ENCODE measurements at places on chromosomes 2 and 18.

DNA sequence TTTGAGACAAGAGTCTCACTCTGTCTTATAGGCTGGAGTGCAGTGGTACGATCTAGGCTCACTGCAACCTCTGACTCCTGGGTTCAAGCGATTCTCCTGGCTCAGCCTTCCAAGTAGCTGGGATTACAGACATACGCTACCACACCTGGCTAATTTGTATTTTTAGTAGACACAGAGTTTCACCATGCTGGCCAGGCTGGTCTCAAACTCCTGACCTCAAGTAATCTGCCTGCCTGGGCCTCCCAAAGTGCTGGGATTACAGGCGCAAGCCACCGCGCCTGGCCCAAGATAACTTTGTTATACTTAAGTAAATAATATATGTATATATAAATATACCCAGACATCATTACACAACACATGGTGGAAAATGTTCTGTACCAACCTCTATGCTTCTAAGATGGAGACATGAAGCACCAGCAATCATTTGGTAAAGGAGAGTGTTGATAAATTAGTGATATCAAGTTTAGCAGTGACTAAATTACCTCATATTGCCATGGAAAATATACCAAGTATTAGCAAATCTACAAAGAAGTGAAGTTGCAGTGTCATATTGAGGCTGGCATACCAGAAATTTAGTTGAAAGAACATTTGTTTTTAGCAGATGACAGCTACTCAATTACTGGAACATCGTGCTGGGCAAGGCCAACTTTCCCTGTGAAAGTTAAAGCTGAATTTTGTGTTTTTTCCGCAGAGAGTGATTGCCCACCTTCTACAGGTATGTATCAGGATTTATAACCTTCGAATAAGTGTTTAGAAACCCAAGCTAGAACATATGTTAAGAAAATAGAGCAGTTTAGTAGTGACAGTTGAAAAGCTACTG lies 177.7 kb downstream of the MYCN start:
- no peak for DNase-seq

DNA sequence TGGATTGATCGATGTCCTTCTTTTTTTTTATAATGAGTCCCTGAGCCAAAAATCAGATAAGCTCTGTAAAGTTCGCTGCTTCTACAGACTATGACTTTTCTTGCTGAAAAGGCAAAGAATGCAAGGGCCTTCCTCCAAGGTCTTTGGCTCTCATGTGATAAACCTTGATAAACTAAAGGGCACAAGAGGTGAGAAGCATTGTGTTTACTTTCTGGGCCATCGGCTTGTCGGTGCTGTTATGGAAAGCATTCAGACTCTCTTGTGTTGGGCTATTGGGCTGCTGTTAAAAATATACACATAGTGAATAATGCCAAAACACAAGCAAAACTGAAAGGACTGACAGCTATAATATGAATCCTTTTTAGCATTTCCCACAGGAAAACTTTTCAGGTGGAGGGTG lies 472.4 kb upstream of the SPHKAP start:
- no peak for DNase-seq

GRCh38 chr18:26703170-26703930 lies 155.0 kb upstream of the KCTD1 start:
- DNase-seq: no peak

- DNase-seq: no peak
These were observed 248.5 kb upstream of the RND3 start for GRCh38 chr2:150735894-150736498.

DNA sequence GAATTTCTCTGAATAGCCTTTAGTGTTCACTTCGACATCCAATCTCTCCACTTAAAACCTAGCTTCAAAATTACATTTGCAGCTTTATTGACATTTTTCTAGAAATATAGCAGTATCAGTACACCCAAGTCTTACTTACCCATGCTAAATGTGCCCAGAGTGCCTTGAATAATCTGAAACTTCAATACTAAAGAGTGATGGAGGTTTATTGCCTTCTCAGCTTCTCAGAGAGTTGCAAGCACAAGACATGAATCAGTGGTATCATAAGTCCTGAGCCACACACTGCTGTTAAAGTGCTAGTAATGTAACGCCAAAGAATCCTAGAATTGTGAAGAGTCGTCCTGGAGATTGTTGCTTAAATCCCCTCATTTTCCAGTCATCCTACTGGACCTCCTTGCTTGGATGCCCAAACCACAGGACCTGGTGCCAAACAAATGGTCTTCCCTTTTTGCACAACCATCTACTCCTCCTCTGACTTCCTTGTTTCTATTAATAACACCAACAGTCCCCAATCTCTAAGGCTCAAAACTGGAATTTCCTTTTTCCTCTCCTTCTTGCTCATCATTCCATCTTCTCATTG lies 83.2 kb upstream of the SPATS2L start:
- no peak for DNase-seq

DNA sequence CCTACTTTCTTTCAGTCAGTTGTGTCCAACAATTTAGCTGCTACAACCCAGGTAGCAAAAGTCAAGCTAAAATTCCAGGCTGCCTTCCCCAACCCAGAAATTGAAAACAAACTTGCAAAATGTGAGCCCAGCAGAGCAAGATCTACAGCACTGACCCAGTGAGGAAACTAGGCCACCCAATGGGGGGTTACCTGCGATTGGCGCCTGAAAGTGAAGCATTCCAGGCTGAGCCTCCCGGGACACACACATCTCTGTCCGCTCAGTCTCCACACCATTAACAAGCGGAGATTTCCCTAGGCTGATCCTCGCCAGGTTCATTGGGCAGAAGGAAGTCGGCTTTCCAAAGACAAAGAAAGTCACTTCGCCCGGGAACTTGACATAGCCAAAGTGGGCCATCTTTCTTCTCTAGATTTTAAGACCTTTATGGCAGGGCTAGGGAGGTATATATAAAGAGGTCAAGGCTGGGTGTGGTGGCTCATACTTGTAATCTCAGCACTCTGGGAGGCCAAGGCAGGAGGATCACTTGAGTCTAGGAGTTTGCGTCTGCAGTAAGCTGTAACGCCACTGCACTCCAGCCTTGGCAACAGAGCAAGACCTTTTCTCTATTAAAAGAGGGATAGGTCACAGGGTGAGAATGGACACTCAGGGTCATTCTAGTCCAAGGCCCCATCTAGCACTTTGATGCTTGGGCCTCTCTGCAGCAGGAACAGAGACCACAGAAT lies 53.6 kb downstream of the TTC32 start:
- DNase-seq: no peak

DNA sequence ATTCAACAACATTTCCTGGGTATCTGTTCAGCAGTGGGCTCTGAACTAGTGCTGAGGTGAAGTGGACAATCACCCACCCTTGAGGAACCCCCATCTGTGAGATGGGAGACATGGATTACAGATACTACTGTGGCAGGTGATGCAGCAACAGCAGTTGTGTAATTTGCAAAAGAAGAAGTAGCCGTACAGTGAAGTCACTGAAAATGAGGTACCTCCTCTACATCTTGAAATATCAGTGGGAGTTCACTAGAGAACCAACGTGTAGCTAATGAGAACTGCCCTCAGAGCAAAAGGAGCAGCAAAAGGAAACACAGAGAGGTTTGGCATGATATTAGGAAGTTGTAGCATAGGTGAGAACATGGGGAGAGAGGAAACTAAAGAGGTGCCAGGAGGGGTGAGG lies 41.3 kb downstream of the VSNL1 start:
- DNase-seq: no peak

DNA sequence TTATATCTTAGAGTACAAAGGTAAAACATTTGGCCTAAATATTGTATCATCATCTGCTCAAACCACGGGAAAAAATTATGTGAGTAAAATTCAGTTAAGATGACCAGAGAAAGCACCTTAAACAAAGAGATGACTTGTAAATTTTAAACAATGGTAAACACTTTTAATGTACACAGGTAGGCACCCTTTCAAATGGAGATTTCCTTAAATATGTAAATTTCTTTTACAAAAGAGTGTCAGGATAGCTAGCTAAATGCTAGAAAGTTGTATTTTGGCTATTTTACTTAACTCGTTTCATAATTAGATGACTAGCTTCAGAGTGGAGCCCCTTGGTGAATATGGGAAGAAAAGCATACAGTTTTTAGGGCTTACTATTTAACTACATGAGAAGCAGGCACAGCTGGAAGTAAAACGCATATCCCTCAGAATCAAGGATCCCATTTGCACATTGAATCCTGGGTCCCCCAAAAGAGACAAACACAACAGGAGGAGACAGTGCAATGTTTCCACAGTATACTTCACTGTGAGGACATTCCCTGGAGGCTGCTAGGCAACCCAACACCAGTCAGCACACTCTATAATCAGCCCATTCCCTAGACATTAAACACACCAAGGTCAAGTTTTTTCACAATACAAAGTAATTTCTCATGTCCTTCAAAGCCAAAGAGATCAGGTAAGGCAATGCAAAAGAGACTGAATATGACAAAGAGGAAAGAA lies 1154.4 kb downstream of the DPP10 start:
- no peak for DNase-seq

DNA sequence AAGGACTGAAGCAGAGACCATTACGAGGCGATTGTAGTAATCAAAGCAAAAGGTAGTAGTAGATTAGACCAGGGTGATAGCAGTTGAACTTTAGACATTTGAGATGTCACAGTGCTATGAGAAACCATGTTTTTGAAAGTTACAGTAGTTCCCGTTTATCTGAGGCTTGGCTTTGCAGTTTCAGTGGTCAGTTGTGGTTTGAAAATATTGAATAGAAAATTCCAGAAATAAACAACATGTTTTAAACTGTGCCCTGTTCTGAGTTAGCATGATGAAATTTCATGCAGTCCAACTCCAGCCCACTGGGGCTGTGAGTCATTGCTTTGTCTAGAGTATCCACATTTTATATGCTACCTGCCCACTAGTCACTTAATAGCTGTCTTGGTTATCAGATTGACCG lies 47.5 kb downstream of the ZNF638 start:
- peak; percentile 18 for DNase-seq

DNA sequence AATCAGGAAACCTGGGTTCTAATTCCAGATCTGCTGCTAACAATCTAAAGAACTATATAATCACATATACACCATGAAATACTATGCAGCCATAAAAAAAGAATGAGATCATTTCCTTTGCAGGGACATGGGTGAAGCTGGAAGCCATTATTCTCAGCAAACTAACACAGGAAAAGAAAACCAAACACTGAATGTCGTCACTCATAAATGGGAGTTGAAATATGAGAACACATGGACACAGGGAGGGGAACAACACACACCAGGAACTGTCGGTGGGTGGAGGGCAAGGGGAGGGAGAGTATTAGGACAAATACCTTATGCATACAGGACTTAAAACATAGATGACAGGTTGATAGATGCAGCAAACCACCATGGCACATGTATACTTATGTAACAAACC lies 33.2 kb downstream of the CDH2 start:
- DNase-seq: no peak

GRCh38 chr2:202442882-202443281 lies 66.8 kb downstream of the BMPR2 start:
- no peak for DNase-seq

GRCh38 chr2:213164263-213164662 lies 12.9 kb upstream of the IKZF2 start:
- DNase-seq: no peak

GRCh38 chr2:112137516-112138158 lies 548 bp upstream of the FBLN7 start:
- peak; percentile 23 for DNase-seq

GRCh38 chr18:77520767-77521166 lies 271.1 kb downstream of the GALR1 start:
- DNase-seq: no peak

GRCh38 chr2:111689941-111690340 lies 194.1 kb downstream of the ANAPC1 start:
- no peak for DNase-seq

DNA sequence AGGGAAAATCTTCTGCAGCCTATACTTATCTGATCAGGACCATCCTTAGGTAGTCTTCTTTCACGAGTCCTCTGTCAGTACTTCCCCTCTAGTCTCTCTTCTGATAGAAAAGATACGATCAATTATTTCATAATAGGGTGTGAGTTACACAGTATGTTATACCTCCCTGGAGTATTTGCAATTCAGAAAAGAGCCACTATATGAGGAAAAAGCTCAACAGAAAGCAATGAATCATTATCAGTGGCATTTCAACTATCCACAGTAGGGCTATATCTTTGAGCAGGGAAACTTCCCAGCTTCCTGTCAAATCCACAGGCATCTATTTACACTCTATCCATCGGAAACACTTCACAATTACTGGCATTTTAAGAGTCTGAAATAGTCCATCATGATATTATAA lies 105.3 kb upstream of the ACVR2A start:
- no peak for DNase-seq

DNA sequence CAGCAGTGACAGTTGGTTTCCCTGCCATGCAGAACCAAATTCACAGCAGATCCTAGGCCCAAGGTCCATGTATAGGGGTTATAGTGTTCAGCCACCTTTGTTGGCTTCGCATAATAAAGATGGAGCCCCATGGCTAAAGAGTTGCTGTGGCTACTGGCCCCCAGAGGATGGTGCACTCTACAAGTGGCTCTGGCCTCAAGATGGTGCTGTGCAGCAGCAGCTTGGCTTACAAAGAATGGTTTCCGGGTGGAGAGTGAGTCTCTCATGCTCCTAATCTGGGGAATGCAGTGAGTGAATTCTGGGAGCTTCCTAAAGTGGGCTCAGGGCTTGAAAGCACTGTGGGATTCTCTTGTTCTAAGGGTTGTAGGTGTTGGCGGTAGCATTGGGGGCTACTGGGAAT lies 1199.7 kb downstream of the CNTNAP5 start:
- DNase-seq: no peak

- DNase-seq: no peak
These were observed 304.8 kb upstream of the FSIP2 start for GRCh38 chr2:185433824-185434223.

- DNase-seq: no peak
These were observed 240.3 kb downstream of the HDAC4 start for GRCh38 chr2:239160226-239161143.

GRCh38 chr2:9366026-9366425 lies 57.3 kb downstream of the ITGB1BP1 start:
- DNase-seq: no peak

DNA sequence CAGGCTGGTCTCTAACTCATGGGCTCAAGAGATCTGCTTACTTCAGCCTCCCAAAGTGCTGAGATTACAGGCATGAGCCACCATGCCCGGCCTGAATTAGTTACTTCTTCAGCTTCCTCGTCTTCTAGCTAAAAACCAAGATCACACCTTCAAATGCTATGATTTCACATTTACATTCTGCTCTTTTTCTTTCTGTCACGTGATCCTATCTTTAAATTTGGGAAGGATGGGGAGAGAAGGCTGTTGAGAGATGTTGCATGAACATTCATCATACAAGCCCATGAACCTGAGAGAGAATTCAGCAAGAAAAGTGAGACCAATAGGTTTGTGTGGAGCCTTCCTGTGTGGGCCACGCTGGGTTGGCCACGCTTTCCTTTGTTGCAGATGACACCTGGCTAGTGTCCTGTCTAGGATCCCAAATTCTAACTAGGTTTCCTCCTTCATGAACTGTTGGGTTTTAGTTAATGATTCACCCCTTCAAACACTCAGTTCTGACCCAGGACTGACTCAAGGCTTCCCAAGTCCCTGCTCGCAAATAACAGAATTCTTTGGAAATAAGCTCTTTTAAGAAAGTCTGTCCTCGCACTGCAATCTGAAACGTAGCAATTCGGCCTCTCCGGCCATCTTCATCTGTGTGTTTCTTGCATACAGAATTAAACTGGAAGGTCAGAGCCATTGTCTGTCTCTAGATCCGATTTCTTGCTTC lies 57.3 kb upstream of the CREB1 start:
- no peak for DNase-seq
